Choroid plexus epithelial cell (primary cell): ENCODE measurements at places on chromosomes 11 and 22.

DNA sequence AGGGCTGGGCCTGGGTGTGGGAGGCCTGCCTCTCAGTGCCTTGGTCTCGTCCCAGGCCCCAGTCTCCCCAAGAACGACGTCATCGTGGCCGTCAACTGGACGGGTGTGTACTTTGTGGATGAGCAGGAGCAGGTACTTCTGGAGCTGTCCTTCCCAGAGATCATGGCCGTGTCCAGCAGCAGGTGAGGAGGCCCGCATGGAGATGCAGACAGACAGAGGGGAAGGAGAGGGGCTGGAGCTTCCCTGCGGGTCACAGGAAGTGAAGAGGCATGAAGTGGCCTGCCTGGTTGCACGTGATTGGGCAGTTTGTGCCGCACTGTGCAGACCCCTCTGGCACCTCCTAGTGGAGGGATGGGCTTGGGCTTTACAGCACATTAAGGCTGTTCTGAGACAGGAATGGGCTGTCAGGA lies 70.4 kb downstream of the MYO7A start:
- peak; percentile 28 for DNase-seq

GRCh38 chr11:55793321-55793720 lies 2.0 kb upstream of the OR5D14 start:
- DNase-seq, result no peak

DNA sequence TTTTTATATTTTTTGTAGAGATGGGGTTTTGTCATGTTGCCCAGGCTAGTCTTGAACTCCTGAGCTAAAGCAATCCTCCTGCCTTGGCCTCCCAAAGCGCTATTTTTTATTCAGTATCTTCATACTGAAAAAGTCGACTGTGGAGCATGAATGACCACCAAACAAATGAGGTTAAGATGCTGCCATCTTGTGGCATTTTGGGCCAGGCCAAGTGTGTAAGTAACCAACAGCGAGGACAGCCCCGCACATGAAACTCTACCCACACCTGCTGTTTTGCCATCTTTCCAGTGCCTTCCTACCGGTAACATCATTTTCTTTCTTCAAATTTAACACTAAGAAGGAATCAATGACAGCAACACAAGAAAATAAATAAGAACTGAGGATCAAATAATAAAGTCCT lies 32.2 kb upstream of the AQP11 start:
- DNase-seq, result peak; percentile 42

DNA sequence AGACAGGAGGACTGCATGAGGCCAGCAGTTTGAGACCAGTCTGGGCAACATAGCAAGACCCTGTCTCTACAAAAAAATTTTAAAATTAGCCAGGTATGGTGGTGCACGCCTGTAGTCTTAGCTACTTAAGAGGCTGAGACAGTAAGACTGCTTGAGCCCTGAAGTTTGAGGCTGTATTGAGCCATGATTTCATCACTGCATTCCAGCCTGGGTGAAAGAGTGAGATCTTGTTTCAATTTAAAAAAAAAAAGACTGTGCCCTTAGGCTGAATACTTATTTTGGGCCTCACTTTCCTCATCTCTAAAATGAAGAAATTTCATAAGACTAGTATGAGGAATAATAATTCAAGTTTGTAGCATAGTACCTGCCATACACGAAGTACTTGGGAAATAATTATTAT lies 6.9 kb downstream of the AQP11 start:
- peak; percentile 90 for DNase-seq

DNA sequence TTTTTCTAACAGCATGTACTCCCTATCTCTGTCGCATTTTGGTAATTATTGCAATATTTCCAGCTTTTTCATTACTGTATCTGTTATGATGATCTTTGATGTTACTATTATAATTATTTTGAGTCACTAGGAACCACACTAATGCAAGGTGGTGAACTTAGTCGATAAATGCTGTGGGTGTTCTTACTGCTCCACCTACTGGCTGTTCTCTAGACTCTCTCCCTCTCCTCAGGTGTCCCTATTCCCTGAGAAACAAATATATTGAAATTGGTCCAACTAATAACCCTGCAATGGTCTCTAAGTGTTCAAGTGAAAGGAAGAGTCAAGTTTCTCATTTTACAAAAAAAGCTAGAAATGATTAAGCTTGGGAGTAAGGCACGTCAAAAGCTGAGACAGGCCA lies 10.5 kb downstream of the ARL14EP start:
- DNase-seq, result peak; percentile 58

- DNase-seq, result peak; percentile 86
Measured at GRCh38 chr22:20243537-20244249, 24.4 kb downstream of the RTN4R start.

- DNase-seq, result peak; percentile 93
Measured at GRCh38 chr11:26820739-26821138, 98.9 kb upstream of the SLC5A12 start.

GRCh38 chr11:119206511-119207414 lies 624 bp downstream of the CBL start:
- DNase-seq, result peak; percentile 34

- DNase-seq, result no peak
Measured at GRCh38 chr11:64428693-64429092, 69.7 kb downstream of the RPS6KA4 start.

DNA sequence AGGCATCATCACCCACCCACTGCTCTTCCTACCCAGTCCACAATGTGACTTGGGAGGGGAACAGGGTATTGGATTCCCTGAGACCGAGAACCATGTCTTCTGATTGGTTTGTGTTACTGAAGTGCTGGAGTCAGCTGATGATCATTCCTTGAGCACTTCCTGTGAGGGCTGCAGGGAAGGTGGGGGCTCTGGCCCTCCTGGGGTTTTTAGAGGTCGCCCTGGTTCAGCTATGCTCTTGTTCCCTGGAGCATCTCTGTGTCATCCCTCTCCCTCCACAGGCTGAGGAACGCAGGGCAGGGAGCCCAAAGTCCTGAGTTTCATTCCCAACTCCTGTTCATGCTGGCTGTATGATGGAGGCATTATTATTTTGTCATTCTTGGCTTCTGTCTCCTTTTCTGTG lies 6.7 kb downstream of the ZC3H7B start:
- DNase-seq, result peak; percentile 85

GRCh38 chr11:58525037-58525614 lies 17.2 kb upstream of the OR5B21 start:
- DNase-seq, result no peak

DNA sequence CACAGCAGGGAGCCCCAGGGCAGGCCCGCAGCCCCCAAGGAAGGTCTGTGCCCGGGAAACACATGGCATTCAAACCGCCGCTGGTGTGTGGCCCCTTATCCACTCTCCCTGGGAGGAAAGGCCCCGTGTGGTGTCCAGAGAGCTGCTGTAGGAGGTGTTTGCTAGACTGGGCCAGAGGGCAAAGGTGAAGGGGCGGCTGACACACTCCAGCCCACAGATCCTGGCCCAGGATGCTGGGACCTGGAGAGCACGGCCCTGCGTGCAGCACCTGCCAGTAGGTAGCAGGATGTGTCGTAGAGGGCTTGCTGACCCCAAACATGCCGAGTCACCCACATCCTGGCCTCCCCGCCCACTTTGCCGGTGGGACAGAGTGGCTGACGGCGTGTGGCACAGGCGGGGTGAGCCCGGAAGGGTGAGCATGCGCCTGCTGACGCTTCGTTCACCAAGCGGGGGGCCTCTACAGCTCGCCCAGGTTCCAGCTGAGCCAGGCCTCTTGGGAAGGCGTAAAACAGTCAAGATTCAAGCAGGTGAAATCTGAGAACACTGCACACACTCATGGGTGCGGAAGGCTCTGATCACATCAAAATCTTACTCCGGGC lies 11.0 kb downstream of the OSBPL5 start:
- peak; percentile 58 for DNase-seq

- DNase-seq, result peak; percentile 59
Measured at GRCh38 chr22:46007848-46008261, 30.9 kb upstream of the WNT7B start.

GRCh38 chr11:9276571-9276970 lies 11.4 kb upstream of the DENND5A start:
- no peak for DNase-seq

DNA sequence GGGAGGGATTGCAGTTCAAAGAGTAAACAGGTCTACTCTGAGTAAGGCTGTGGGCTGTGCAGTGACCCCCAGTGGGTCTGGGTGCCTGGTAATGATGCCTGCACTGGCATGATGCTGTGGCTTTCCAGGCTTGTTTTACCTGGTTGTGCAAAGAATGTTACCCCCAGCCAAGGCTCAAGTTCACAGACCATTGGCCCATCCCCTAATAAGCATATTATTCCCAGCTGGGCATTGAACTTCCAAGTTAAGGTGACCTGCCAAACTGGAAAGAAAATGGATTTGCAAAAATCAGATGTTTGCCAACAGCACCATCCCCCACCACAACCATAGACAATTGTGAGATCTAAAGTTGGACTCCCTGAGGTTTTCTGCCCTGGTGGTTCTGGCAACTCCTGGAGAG lies 7.9 kb upstream of the EHF start:
- DNase-seq, result no peak

DNA sequence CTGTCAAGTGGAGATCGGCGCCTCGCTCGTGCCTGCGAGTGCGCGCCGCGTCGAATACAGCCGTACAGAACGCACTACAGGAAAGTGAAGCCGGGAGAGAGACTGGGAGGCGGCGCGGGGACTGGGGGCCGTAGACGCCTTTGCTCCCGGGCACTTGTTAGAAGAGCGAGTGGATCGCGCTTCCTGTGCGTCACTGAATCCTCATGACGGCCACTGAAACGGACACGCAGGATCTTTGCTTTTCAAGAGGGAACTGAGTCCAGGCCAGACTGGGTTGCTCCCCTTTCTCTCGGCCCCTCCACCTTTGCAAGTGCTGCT lies 314 bp downstream of the RIC8A start:
- DNase-seq, result peak; percentile 68

DNA sequence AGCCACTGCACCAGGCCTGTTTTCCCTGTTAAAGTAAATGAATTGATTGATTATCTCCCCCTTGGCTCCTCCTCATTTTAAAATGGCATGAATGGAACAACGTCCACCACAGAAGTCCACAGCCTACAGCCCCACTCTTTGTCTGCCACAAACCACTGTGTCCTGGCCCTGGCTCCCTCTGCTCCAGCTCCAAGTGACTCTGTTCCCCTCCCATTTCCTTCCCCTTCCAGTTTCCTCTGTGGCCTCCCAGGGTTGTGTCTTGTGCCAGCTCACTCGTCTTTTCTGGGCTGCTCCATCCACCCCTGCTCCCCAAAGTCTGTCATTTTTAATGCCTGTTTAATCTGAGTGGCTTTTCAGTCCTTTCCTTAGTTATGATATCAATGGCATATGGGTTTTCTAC lies 52.4 kb upstream of the CD5 start:
- no peak for DNase-seq

GRCh38 chr22:29740216-29740615 lies 20.4 kb downstream of the CABP7 start:
- no peak for DNase-seq

DNA sequence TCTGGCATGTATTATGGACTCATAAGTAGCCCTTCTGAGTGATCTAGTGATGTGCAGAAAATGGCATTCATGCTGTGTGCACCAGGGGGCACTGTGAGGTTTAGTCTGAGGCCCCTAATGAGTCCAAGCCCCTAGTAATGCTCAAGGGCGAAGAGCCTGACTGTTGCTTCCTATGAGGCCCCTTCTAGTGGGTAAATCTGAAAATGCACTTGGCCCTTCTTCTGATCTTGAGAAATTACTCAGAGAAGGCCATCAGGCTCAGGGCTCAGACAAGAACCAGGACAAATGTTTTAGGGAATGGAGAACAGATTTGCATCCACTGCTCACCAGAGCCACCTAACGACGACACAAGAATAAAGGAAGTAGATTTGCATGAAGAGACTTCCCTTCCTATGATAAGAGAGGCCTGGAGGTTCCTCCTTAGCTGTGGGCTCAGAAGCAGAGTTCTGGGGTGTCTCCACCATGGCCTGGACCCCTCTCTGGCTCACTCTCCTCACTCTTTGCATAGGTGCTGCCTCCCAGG lies 75.8 kb downstream of the GGTLC2 start:
- DNase-seq, result peak; percentile 79

- no peak for DNase-seq
Measured at GRCh38 chr11:44192462-44193100, 97.1 kb downstream of the EXT2 start.

DNA sequence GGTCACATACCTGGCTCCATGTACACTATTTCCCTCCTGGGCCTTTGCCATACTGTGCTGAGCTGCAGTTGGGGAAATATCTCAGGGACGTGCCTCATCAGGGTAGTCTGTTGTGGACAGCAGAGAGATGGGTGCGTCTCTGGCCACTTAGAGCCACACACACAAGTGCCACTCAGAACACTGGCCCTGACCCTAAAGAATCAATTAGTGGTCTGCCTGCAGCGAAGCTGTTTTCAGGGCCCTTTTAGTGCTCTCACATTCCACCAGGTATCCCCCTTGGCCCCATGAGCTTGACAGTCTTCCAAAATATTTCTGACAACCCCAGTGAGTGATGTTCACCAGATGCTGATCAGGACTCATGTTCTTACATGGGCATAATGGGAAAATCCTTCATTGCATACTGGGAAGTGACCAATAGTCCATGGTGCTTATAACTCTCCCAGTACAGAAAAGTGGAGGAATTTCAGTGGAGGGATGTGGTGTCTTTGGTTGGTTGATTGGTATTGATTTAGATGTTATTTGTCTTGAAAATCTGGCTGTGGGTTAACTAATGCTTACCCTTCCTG lies 66.1 kb downstream of the ME3 start:
- no peak for DNase-seq

DNA sequence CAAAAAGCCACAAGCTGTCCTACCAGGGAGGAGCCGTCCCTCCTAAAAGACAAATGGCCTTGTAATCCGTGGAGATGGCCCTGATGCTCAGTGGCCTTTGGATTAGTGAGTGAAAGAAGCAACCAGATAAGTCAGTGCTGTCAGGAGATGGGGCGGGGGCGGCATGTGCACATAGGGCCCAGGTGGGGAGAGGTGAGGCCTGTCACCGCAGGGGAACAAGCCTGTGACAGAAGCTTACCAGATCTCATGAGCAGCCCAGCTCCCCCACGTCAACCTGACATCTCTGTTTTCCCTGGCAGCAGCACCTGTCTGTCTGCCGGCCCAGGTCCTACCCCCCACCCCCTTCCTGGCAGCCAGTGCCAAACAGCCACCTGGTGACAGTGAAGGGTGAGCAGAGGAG lies 162.6 kb downstream of the BUD13 start:
- no peak for DNase-seq

- DNase-seq, result peak; percentile 12
Measured at GRCh38 chr11:61551634-61552033, 29.2 kb downstream of the SYT7 start.

DNA sequence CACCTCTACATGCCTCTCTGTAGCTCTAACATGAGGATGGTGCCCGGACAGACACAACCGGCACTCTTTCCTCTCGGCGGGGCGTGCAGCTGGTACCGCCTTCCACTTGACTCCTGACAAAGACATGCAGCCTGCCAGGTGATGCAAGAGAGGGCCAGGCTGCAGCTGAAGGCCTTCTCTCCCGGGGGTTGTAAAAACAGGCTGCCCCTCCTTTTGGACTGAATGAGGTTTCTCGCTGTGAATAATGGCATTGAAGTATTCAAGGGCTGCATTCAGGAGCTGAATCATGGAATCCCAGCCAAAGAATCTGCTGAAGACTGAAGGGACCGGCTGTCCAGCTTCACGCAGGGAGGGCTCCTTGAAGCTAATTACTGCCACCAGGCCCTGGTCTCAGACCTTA lies 110.9 kb downstream of the GALNT18 start:
- DNase-seq, result no peak

GRCh38 chr11:66316849-66317251 lies at the start of gene CD248:
Gene CD248, minus strand, starts transcription at chr11:66317044. Its CDS starts 17 bp downstream, at chr11:66317027.
- peak; percentile 86 for DNase-seq
